ENCODE measurements at places on chromosomes 12 and 14. TPM values are rescaled to one million over a fixed set of nuclear protein-coding genes. Genes with fewer than 3 reads are reported as not detected.

KRT83 gene
- not detected for total RNA-seq

GRCh38 chr14:60094306-60094897 is 2.7 kb downstream of the PCNX4 start:
- no peaks in the 10 kb centered on the region for H3K27me3 ChIP-seq
- peaks cover 34% of the 10 kb centered on the region for H3K4me1 ChIP-seq
- DNase-seq: no peak
- H3K4me3 ChIP-seq: no peak overlapping the region

STAT2 gene
- 192 TPM for total RNA-seq

C12orf50 gene
- total RNA-seq: 0.09 TPM

- no peak overlapping the region for H3K4me3 ChIP-seq
- H3K27ac ChIP-seq: no peak overlapping the region
- peaks cover 45% of the 10 kb centered on the region for H3K4me1 ChIP-seq
These were observed 211.5 kb downstream of the SLC41A2 start for GRCh38 chr12:104746467-104747088.

ADAM20 gene
- 1.7 TPM for total RNA-seq

DNA sequence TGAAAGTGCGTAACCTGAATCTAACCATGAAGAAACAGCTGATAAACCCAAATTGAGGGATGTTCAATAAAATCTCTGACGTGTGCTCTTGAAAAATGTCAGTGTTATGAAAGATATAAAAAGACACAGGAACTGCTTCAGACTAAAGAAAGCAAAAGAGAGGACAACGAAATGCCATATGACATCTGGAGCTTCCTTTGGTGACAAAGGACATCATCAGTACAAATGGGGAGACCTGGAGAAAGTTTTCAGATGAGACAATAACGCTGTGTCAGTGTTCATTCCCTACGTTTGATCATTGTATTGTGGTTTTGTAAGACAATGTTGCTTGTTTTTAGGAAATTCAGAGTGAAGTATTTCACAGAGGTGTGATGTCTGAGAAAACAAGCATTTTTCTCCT is 125.9 kb upstream of the MAP1LC3B2 start:
- H3K27me3 ChIP-seq: no peaks in the 10 kb centered on the region
- H3K4me1 ChIP-seq: no peaks in the 10 kb centered on the region
- no peak overlapping the region for H3K27ac ChIP-seq
- H3K4me3 ChIP-seq: no peak overlapping the region

- DNase-seq: no peak
- no peak overlapping the region for H3K4me3 ChIP-seq
- no peak overlapping the region for H3K27ac ChIP-seq
- no peaks in the 10 kb centered on the region for H3K4me1 ChIP-seq
- no peaks in the 10 kb centered on the region for H3K27me3 ChIP-seq
These were observed 68.7 kb downstream of the RFX4 start for GRCh38 chr12:106651552-106651951.

Measured in CD4-positive, alpha-beta memory T cell (primary cell).